ENCODE measurements at places on chromosomes 12 and 14.
A peak's percentile ranks its signal among the peaks of the same experiment; 100 is the strongest.

DNA sequence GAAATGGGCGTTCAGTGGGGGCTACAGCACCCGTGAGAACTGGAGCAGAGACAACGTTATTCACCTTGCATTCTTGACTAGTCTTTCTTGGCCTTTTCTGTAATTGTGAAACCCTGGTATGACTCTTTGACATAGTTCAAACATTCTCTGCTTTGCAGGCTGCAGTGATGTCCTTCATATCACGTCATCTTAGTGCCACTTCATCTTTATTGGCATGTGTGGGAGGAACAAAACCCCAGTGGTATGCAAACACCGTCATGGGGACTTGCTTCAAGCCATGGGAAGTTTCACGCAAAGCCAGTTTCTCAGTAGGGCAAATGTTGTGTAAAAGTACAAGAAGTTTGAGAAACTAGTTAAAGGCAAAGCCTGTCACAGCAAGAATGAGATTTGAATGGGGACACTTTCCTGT, 20.2 kb upstream of the DUSP16 start:
- peak overlapping the region; percentile 69 for H3K27ac ChIP-seq
- peak; percentile 78 for DNase-seq
- H3K4me3 ChIP-seq = peak overlapping the region; percentile 70
- peaks cover 59% of the 10 kb centered on the region for H3K4me1 ChIP-seq
- H3K36me3 ChIP-seq = no peaks in the 10 kb centered on the region

GRCh38 chr12:121749267-121749666, 36.7 kb downstream of the TMEM120B start:
- no peak overlapping the region for H3K27ac ChIP-seq
- H3K4me3 ChIP-seq = no peak overlapping the region
- H3K4me1 ChIP-seq = peaks cover 15% of the 10 kb centered on the region
- no peaks in the 10 kb centered on the region for H3K36me3 ChIP-seq
- no peaks in the 10 kb centered on the region for H3K27me3 ChIP-seq
- no peak for DNase-seq

GRCh38 chr14:88798156-88798555, 5.4 kb upstream of the EML5 start:
- no peak for DNase-seq
- no peaks in the 10 kb centered on the region for H3K4me1 ChIP-seq
- H3K4me3 ChIP-seq = no peak overlapping the region

DNA sequence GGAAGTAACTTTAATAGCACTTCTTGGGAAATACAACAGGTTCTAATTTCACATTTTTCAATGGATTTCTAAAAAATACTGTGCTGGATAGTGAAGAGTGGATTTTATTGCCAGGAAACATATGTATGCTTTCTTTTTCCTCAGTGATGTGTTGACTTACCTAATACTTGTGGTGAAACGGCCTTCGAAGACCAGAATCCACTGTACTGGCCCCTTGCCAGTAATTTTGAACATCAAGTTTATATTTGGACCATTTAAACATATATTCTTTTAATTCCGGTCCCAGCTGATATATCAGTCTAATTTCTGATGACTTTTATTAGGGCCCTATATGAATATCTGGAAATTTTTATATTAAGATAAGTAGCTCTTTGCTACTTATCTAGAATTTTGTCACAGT, 1.8 kb downstream of the MSRB3 start:
- no peak overlapping the region for H3K27ac ChIP-seq
- peaks cover 40% of the 10 kb centered on the region for H3K27me3 ChIP-seq
- no peak for DNase-seq
- no peak overlapping the region for H3K4me3 ChIP-seq

GRCh38 chr12:26125400-26126339, 833 bp upstream of the BHLHE41 start:
- peaks cover 82% of the 10 kb centered on the region for H3K27me3 ChIP-seq
- H3K4me3 ChIP-seq = peak overlapping the region; percentile 82
- no peaks in the 10 kb centered on the region for H3K36me3 ChIP-seq
- peaks cover 43% of the 10 kb centered on the region for H3K4me1 ChIP-seq
- H3K27ac ChIP-seq = no peak overlapping the region
